ENCODE measurements at places on chromosomes 12 and 14.

- no peak for DNase-seq
These were observed 12.9 kb upstream of the KRT73 start for GRCh38 chr12:52631264-52631663.

DNA sequence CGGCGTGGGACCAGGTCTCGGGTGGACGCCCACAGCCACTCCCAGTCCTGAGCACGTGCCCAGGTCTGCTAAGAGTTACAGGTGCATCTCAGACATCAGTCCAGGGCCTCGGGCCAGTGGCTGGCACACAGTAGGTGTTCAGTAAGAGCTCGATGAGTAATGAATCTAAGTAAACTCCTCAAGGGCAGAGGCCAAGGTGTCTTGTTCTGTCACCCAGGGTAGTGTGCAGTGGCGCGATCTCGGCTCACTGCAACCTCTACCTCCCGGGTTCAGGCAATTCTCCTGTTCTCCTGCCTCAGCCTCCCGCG is 11.2 kb downstream of the TTC7B start:
- DNase-seq: no peak

GRCh38 chr12:65005716-65006115 is 115.4 kb downstream of the WIF1 start:
- DNase-seq: no peak

- DNase-seq: peak; percentile 54
These were observed 417.6 kb downstream of the PCNX1 start for GRCh38 chr14:71324767-71325272.

DNA sequence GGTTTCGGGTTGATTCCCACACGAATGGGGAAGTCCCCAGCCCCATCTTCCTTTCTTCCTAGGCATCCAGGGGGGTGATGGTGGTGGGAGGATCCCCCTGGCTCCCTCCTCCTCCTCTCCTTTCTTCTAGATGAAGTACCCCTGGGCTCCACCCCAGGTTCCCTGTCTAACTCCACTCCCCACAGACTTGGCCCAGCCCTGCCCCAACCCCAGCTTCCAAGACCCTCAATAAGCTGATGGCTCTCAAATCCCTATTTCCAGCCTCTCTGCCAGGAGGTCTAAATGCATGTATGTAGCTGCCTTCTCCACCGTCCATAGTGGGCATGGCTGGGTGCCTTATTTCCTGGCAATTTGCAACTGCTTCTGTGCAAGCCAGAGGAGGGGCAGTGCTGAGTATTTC is 383.7 kb downstream of the BCL11B start:
- no peak for DNase-seq

GRCh38 chr12:40762072-40762471 is 69.8 kb downstream of the CNTN1 start:
- no peak for DNase-seq

GRCh38 chr12:32440120-32440865 is 40.9 kb downstream of the FGD4 start:
- no peak for DNase-seq

DNA sequence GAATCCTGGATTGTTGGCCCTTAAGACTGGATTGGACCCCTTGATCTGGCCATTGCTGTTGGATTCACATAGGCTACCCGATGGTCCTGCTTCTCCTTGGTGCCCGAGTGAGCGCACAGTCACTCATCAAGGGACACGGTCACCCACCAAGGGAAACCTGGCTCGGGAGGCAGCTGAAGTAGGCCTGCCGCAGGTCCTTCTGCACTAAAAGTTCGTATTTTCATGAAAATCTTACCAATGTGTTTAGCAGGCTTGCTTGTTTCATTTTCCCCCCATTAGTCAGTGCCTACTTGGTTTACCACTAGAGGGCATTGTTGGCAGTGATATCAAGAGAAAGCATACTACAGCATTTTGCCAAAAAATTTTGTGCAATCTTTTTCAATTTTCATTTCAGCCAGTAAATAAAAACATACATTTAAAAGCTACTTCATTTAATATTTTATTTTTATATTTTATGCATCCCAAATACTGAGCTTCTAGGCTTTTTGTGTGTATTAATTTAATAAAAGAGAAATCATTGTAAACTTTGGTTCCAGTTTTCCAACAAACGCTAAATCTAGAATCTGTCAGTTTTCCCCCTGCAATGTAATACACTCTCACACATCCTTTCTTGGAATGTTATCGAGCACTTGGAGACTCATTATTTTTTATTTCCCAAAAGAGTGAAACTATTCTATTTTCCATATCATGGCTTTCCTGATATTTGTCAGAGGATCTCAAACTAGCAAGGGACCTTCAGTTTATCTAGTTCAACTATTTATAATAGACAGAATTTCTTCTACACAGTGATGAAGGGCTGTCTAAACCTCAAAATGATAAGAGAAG is 116.7 kb downstream of the LMNTD1 start:
- DNase-seq: peak; percentile 62

DNA sequence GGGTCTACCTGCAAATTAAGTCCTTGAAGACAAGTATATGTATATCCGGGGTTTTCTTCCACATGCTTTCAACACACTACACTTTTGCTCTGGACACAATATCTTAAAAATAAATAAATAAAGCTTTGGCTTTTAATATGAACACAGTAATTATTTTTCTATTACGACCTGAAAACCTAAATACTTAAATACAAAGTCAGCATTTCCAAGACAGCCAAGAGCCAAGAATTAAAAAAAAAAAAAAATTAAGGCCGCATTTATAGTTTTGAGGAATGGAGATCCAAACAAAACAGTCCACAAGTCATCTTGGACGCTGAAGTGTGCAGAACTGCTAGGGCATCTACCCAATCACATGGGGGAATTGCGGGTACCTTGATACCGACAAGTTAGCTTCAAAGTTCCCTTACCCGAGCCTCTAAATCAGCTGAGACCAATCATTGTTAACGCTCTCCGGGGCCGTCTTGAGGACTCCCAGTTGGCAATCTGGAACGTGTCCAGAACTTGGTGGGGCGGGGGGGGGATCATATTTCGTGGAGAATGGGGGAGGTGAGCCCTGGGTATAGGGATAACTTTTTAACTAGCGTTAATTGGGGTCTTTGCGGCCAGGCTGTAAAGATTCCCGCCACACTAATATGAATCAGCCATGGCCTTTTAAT is 731 bp upstream of the PCNX4 start:
- DNase-seq: peak; percentile 12
